ENCODE measurements at places on chromosomes 6 and 20.

DNA sequence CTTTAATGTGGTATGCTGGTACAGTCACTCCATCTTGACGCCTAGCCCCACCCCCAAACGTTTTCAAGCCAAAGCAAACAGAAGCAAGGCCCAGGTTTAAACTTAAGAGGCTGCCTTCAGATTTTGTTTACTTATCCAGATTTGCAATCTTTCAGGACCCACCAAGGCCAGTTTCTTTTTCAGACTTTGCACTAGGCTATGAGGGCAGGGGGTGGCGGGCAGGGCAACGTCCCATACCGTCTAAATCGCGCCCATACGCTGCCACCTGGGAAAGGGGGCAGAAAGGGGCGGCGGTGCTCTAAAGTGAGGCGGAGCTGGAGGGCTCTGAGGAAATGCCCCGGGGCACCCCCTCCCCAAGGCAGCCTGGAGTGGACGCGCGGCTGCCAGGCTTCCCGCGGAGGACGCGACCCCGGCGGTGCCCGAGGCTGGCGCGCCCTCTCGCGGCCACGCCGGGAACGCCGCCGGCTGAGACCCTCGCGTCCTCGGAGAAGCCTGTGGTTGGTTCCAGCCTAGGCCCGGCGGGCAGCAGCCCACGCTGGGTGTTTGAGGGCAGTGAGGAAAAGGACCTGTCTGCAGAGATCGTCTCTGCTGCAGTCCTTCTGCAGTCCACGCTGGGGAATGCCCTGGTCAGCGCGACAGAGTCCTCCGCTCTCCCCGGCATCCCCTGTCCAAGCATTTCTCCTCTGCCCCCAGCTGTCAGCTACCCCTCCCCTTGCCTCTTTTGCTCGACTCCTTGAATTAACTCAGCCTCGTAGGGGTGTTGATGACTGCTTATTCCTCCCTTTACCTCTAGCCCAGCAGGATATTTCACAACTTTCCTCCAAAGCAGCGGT, 129.2 kb upstream of the PRND start:
- DNase-seq: peak; percentile 27

- DNase-seq: peak; percentile 51
These were observed 77.7 kb downstream of the ELOVL4 start for GRCh38 chr6:79869600-79870084.

DNA sequence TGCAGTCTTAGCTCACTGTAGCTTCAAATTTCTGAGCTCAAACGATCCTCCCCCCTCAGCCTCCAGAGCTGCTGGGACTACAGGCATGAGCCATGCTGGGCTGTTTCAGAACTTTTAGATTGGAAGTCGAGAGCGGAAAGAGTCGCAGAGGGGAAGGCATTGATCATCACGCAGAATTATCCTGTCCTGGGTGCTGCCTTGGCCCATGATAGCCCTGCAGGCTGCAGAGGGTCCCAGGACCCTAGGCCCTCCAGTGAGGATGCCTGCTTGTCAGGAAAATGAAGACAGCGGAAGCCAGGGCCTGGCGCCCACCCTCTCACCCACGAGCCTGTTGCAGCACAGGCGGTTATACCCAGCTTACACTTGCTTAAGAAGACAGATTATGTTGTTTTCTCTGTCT, 9.1 kb downstream of the TMEM181 start:
- DNase-seq: no peak

- no peak for DNase-seq
These were observed 26.8 kb upstream of the TMEM217 start for GRCh38 chr6:37284781-37285180.

- no peak for DNase-seq
These were observed 805 bp upstream of the STX16 start for GRCh38 chr20:58650181-58650775.
